ENCODE measurements at places on chromosomes 2 and 18. TPM values are rescaled to one million over a fixed set of nuclear protein-coding genes. Genes with fewer than 3 reads are reported as not detected.

- DNase-seq: no peak
Observed at GRCh38 chr2:51484605-51485004, 452.7 kb upstream of the NRXN1 start.

DNA sequence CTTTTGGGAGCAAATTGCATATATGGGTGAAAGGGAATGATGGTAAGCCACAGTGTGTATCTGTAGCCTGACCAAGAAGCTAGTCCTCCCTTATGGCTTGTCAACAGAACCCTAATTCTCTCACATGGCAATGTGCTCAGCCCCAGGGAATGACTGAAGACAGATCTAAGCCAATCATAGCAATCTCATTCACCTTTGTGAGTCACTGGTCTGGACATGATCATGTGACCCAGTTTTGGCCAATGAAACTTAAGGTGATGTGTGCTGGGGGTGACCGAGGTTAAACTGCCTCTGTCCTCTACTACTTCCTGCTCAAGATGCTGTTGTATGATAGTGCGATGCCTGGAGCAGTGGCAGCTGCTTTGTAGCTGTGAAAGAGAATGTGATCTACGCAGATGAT lies 491.2 kb upstream of the HS6ST1 start:
- DNase-seq: no peak

GRCh38 chr2:86105252-86105968 lies at the start of gene POLR1A:
Gene POLR1A (minus strand): TSS chr2:86105886. CDS start chr2:86105776, 110 bp downstream.
- peak; percentile 87 for DNase-seq

GRCh38 chr2:24332791-24333540 lies 27.4 kb downstream of the ITSN2 start:
- DNase-seq: no peak

GRCh38 chr18:79940814-79941472 lies 10.5 kb downstream of the SLC66A2 start:
- DNase-seq: no peak

DNA sequence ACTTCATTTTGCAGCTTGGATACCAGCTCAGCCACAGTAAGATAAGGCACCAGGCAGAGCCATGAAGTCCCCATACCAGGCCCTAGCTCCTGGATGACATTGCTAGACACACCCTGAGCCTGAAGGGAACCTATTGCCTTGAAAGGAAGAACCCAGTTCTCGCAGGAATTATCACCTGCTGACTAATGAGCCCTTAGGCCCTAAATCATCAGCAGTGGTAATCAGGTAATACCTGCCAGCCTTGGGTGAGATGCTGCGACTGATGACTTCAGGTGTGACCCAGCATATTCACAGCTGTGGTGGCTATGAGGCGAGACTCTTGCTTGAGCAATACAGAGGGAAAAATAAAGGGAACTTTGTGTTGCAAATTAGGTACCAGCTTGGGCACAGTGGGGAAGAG lies 24.9 kb downstream of the CLK1 start:
- no peak for DNase-seq

DNA sequence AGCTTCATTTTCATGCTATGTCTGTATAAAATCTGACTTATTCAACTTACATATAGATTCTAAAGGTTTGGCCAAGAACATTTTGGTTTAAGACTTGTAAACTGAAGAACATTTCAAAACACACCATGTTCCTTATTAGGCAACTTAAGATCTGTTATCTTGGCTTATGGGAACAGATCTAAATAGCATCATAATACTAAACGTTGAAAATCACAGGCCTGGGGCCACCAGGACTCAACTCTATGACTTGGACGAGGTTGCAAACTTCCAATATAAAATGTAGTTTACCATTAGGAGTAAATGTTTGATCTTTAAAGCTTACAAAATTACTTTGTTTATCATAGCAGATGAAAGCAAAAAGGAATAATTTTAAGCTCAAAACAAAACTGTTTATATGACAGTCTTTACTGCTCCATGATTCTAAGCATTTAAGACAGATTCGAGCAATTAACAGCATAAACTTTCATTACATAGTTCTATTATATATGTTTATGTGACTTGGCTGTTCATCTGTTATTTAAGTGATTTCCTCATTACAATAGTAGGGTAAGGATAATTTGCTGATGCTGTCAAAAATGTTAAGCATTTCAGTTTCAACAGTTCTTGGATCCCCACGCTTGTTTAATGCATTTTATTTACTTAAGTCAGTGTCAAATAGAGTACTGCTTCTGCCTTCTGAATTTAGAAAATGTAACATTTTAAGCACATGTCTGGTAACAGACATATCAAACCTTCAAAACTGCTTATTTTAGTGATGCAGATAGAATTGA lies 8.3 kb downstream of the TCF4 start:
- no peak for DNase-seq

- no peak for DNase-seq
Observed at GRCh38 chr18:80137137-80137536, 28.1 kb downstream of the ADNP2 start.

GRCh38 chr18:41809652-41810051 lies 145.4 kb upstream of the PIK3C3 start:
- no peak for DNase-seq

DNA sequence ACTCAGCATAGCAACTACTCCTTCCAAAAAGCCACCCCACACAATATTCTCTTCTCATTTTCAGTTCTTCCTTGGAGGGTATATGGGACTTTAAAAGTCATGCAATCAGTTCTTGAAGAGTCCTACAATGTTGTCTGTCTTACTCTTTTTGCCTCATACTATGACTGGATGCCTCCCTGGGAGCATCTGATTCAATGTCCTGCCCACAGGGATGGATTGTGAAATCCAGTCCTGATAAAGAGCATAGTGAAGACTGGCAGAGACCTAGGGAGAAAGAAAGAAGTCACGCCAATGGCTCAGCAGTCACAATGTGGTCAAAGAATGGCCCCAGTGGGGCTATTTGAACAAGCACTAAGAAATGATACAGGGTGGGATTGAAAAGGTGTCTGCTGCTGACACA lies 155.1 kb upstream of the SERPINE2 start:
- DNase-seq: no peak

DNA sequence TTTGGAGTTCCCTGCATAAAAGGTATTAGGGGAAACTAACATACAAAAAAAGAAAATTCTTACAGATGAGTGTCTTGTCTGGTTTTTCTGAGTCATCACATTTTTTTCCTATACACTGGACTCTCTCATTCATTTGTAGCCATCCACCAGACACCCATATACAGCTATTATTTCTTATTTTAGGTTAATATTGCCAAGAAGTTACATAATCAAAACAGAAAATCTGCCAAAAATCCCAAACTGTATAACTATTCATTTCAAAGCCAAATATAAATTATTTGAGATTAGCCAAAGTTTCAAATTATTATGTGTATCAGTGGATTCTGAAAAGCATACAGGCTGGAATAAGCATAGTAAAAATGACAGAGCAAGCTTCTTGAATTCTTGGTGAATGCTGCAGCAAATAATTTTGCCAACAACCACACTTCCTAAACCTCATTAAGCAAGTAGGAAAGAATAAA lies 191.2 kb downstream of the NCKAP5 start:
- DNase-seq: no peak

GRCh38 chr2:82120115-82120514 lies 1815.6 kb upstream of the LRRTM1 start:
- no peak for DNase-seq

DNA sequence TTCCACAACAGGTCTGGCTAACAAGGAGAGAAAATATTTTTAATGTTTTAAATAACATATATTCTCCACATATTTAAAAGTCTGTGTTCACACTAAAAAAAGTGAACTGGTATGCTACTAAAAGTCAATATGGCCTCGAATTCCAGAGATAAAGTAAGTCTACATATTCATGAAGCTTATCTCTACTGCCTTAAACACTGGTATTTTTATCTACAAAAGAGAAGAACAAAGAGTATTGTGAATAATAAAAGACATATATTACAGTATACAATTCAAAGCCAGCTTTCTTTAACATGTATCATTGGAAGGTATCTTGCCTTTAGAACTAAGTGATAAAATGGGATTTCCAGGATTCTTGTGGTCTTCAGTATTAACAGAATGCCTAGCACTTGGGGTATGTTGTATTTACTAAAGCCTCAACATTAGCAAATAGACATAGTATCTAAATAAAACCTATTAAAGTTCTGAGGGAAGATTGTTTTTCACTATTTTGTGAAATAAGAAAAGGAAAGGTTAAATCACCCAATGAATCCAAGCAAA lies 302.8 kb upstream of the CCDC68 start:
- DNase-seq: no peak

- DNase-seq: no peak
Observed at GRCh38 chr2:226891780-226892590, 56.1 kb downstream of the RHBDD1 start.

Gene SRD5A2
- polyA plus RNA-seq: 0.10 TPM

Gene PID1
- 7.3 TPM for polyA plus RNA-seq

Gene FBXO48
- 2.2 TPM for polyA plus RNA-seq

Gene IL1RL1
- 1.3 TPM for polyA plus RNA-seq

Gene CLEC4F
- 0.10 TPM for polyA plus RNA-seq

Gene VSNL1
- 4.1 TPM for polyA plus RNA-seq

Measured in right renal pelvis (tissue), 4 donors.